ENCODE measurements at places on chromosomes 2 and 18.

GRCh38 chr18:28365411-28365831, 188.5 kb upstream of the CDH2 start:
- peak; percentile 74 for DNase-seq

DNA sequence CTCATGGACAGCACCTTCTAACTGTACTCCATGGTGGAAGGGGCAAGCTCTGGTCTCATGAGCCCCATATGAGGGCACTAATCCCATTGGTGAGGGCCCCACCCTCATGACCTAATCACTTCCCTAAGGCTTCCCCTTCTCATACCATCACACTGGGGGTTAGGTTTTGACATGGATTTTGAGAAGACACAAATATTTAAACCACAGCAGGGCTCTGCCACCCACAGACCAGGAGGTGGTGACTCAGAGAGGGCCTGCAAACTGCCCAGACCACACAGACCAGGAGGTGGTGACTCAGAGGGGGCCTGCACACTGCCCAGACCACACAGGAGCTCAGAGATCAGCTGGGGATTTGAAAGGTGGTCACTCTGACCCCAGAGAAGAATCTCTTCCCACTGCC, 222.0 kb downstream of the KLHL29 start:
- DNase-seq, result no peak

- no peak for DNase-seq
These were observed 30.1 kb upstream of the ODC1 start for GRCh38 chr2:10478298-10478625.

- no peak for DNase-seq
These were observed 666.1 kb downstream of the SATB2 start for GRCh38 chr2:198791623-198792022.

GRCh38 chr2:27710640-27711430, 47.1 kb downstream of the SLC4A1AP start:
- no peak for DNase-seq

- no peak for DNase-seq
These were observed 297.3 kb downstream of the TNS1 start for GRCh38 chr2:217705461-217705860.

DNA sequence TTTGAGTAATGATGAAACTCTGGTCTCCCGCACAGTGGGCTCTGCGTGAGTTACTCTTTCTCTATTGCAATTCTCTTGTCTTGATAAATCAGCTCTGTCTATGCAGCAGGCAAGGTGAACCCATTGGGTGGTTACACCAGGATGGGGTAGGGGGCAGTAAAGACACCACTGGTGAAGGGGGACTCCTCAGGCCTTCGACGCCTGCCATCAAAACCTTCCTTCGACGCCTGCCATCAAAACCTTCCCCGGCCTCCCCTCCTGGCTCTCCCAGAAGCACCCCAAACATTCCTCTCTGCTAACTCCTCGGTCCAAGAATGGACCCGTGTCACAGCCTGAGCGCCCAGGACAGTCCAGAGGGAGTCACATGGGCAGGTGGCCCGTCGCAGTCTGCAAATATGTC, 4.8 kb upstream of the STARD7 start:
- no peak for DNase-seq

DNA sequence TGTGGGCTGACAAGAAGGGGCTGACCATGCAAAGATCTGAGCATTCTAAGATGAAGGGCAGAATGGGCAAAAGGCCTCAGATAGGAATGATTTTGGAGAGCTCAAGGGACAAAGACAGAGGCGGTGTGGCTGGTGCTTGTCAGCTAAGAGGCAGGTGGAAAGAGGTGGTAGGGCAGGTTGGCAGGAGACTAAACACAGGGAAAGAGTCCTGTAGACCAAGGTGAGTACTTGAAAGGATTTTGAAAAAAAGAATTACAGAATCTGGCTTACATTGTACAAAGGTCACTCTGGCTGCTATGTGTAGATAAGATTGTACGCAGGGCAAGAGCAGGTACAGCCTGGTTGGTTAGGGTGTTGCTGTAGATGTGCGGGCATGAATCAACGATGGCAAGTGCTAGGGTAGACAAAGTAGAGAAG, 50.6 kb downstream of the STK39 start:
- DNase-seq, result no peak

DNA sequence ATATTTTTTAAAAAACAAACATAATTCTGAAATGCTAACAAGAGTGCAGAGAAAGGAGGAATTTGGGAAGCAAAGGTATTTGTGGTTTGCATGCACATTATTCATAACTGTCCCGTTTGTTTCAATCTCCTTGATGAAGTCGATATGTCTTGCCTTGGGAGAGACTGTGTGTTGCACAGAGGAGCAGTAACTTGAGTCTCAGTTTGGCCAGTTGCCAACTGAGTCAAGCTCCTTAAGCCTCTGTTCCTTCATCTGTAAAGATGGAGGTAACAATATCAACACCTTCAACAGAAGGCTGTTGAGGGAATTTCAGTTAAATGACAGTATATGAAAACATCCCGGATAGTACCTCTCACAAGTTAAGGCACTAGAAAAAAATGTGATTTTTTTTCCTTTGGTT, 226.2 kb downstream of the ASXL3 start:
- peak; percentile 96 for DNase-seq

GRCh38 chr2:105754011-105754410, 9.3 kb downstream of the NCK2 start:
- DNase-seq, result no peak

GRCh38 chr2:12313445-12314126, 403.1 kb upstream of the TRIB2 start:
- DNase-seq, result no peak

GRCh38 chr2:218406949-218407618, 7.4 kb downstream of the CTDSP1 start:
- peak; percentile 67 for DNase-seq

GRCh38 chr2:135870571-135870970, 5.7 kb downstream of the MCM6 start:
- DNase-seq, result no peak

DNA sequence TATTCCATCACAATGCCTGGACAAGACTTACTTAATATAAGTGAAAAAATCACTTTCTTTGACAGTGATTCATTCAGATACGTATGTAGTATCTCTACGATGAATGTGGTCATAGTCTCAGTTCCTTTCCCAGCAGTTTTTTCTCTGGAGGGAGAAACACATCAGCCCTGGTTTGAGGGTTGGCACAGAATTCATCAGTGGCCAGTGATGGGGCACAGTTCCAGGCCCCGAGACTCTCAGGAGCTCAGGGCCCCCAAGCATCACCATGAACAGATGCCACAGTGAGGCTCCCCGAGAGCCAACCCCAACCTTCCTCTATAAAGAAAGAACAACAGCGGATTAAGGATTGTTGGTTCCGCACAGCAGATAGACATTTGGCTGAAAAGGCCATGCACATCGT, 12.5 kb downstream of the PRKAG3 start:
- DNase-seq, result no peak

DNA sequence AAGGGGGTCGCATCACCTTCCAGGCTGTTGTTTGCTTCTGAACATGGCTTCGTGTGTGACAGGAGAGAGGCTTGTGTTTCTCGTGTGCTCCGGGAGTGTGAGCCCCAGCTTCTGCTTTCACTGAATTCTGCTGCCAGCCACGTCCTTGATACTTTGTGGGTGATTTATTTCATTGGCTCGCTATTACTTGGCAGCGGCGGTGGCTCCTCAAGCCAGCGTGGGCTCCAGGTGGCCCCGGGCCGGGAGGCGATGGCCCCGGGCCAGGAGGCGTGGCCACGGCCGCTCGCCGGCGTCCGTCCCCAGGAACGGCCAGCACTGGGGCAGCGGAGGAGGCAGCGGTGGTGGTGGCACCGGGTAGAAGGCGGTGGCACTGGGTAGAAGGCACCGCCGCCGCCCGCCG, 63.1 kb downstream of the NAPG start:
- DNase-seq, result peak; percentile 91

DNA sequence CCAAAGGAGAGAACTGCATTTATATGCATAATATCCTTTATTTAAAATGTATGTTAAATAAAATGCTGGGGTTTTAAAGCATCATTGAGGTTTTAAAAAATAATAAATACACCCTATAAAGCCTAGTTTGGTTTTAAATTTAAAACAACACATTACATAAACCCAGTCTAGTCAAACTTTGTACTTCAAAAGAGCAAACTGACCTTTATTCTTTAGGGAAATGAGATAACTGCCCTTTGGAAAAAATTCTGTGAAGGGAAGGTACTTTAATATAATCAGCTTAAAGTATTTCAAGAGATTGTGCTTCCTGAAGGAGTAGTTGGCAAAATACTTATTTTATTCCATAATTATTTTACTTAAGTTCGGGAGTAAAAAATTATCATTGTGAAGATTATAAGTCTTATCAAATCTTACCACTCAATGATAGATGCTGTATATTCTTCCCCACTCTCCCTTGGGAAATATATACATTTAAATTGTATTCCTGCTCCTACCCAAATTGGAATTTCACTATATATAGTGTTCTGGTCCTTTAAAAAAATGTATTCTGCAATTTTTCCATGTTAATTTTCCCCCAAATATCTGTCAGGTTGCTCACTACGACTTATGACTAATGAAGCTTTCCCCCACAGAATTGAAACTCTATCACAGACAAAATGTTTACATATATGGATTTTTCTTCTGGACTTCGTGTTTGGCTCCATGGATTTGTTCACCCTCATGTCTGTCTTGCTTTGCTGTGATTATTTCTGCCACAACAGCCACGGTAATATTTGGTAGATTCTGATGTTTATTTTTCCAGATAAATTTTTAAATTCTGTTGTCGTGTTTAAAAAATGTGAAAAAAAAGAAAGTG, 42.1 kb downstream of the ZC3H6 start:
- no peak for DNase-seq

DNA sequence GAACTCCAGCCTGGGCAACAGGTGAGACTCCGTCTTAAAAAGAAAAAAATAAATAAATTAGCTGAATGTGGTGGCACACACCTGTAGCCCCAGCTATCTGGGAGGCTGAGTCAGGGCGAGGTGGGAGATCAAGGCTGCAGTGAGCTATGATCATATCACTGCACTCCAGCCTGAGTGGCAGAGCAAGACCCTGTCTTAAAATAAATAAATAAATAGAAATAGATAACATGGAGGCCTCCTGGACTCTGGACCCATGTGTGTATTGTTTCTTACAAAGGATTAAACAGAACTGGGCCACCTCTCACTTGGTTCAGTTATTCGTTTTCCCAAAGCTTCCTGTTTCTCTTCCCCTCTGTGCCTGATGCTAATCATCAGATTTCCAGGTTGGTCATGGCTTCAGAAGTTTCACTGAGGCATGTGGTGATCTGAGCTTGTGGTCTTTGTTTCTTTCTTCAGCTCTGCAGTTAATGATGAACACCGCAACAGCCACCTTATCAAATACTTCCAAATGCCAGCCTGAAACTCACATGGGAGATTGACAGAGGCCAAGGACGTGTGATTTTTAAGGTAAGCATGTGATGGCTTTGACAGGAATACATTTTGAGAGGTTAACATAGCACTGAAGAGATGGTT, 83.3 kb upstream of the MAP4K4 start:
- DNase-seq, result peak; percentile 10

- DNase-seq, result no peak
These were observed 22.3 kb downstream of the DTNB start for GRCh38 chr2:25651066-25651465.

DNA sequence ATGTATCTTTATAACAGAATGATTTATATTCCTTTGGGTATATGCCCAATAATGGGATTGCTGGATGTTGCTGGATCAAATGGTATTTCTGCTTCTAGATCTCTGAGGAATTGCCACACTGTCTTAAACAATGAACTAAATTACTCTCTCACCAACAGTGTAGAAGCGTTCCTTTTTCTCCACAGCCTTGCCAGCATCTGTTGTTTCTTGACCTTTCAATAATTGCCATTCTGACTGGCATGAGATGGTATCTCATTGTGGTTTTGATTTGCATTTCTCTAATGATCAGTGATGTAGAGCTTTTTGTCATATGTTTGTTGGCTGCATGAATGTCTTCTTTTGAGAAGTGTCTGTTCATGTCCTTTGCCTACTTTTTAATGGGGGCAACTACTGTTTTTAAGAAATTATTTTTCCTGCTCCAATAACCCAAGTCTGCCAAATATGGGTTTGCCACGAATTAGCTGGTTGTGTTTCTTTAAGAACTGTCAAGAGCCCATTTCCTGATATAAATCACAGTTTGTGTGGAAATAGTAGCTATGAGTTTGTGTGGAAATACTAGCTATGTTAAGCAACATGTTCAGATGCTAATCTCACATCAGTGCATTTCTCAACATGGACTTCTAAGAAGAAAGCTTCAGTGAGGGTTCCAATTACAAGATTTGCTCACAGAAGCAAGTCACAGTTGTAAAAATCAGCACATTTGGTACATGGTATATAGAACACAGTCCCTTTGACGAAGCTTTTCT, 259.4 kb downstream of the ANAPC1 start:
- no peak for DNase-seq

DNA sequence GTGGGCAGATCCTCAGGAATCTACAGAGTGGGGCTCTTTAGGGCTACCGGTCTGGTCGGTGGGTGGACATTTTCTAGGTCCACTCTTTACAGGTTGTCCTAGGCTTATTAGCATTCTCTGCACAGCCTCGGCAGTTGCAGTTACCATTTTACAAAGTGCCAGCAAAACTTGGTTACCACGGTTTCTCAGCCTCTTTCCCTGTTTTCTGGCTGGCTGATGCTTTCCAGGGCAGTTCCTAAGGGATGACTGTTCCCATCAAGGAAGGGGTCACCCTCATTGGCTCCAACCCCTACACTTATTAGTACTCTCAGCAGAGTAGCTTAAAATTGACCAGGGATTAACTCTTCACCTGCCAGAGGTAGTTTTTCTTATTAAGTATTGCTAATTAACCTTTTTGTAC, 2.0 kb upstream of the AQP4 start:
- DNase-seq, result no peak

- no peak for DNase-seq
These were observed 193.5 kb downstream of the SPP2 start for GRCh38 chr2:234243871-234244565.

GRCh38 chr2:236985761-236986339, 99.8 kb upstream of the COPS8 start:
- DNase-seq, result no peak

DNA sequence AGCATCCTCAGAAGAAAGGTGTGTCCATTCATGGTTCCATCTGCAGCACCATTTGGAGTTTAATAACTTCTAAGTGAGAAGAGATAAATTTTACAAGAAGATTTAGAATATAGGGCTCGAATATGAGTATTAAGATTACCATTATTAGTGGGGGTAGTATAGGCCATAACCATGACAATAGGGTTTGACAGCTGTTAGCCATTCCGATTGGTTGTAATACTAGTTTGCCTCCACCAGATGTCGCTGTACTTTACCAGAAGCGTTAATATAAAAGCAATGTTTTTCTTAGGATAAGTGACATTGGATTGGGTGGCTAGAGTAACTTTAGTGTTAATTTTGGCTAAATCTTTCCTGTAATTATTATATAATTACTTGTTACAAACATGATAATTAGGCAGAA, 107.5 kb upstream of the SRD5A2 start:
- DNase-seq, result no peak

Data from NCI-H69 (cell line).